ENCODE measurements at places on chromosomes 11 and 22. TPM values are rescaled to one million over a fixed set of nuclear protein-coding genes. Genes with fewer than 3 reads are reported as not detected.
A peak's percentile ranks its signal among the peaks of the same experiment; 100 is the strongest.

DNA sequence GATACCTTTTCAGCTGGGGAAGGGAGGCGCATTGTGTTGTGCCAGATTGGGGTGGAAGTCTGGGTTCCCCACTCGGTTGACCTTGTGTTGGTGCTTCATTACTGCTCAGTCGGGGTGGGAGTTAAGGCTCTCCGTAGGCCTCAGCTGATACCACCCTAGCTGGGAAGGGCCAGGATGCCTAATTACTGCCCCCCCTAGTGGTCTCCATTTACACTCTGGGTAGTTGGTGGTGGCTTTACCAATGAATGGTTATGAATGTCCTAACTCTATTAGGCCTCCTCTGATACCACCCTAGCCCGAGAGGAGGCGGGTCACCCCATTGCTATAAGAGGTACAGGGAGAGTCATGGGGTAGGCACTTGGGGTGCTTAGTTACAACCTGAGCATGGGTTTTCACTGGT, 27.5 kb upstream of the HIKESHI start:
- no peak for DNase-seq

DNA sequence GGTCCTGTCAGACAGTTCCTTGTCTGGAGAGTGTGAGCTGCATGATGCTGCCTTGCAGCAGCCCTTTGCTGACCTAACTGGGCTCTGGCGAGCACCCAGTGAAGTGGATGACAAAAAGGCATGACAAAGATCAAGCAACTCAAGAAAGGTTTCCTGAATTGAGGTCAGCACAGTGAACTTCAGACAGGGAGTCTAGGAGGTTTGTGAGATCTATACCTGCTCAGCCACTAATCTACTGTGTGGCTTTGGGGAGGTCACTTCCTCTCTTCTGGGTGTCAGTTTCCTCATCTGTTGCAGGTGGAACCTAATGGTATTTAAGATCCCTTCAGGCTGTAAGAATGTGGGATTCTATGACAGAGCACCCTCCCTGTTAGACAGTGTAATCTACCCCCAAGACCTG, 213.9 kb upstream of the NARS2 start:
- no peak for DNase-seq

DNA sequence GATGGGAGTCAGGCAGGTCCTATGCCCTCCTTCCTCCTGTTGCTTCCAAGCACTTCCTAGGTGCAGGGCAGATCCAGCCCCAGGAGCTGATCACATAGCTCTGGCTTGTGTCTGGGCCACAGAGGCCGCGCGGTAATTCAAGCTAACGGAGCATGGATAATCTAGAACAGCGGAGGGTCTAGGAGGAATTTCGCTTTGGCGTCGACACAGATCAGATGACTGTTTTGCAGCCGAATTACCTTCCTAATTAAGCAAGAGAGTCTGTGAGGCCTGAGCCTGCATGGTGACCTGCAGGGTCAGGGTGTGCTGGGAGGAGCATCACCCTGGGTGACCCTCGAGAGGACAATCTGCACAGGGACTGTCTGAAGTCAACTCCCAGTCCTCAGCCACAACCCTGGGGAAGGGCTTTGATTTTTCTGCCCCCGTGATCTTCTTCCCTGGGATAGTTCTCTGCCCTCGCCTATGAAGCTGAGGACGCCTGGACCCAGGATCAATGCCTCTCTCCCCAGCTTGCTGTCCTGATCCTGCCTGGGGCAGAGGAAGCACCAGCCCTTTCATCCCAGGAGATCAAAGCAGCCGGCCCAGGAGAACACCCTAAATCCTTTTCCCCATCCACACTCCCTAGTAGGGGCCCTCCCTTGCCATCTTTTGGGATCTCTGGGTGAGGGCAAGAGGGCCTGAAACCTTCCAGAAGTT, 11.0 kb downstream of the NECTIN1 start:
- no peak for DNase-seq

- no peak for DNase-seq
Measured at GRCh38 chr22:29801796-29802195, 34.6 kb downstream of the UQCR10 start.

- DNase-seq: no peak
Measured at GRCh38 chr11:113885897-113886296, 10.5 kb upstream of the USP28 start.

GRCh38 chr22:40128989-40129388, 48.7 kb upstream of the TNRC6B start:
- DNase-seq: no peak

- DNase-seq: no peak
Measured at GRCh38 chr11:77081976-77082836, 15.4 kb downstream of the CAPN5 start.

- DNase-seq: no peak
Measured at GRCh38 chr11:35427071-35427470, 7.7 kb upstream of the SLC1A2 start.

- no peak for DNase-seq
Measured at GRCh38 chr11:44304091-44305025, 5.6 kb downstream of the ALX4 start.

DNA sequence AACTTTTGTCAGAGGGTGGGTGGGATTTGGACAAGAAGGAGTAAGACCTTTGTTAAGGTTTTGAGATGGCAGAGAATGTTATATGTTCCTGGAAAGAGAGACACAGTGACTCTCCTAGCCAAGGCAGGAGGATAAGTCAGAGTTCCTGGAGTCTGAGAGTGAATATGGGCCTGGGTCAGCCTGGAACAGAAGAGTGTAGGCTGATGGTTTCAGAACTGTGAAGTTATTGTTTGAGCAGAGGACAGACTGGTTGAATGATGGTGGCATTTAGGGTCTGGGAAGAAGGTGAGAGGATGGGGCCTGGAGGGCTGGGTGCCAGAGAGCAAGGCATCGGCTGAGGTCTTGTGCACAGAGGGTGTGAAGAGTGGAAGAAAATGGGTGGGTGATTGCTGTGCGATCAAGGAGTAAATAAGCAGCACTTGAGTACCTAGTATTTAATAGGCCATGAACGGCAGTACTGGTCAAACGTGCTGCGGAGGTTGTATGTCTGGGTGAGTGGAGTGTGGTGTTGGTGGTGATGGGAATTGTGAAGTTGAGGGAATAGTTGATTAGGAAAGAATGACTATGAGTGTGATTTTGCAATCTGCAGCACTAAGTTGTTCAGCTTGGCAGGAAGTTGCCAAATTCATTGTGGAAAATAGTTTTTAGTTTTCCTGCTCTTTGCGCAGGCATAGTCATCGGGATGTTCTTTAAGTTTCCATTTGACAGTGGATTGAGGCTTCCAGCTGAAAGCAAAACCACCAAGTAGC, 1.8 kb downstream of the PANX1 start:
- no peak for DNase-seq

DNA sequence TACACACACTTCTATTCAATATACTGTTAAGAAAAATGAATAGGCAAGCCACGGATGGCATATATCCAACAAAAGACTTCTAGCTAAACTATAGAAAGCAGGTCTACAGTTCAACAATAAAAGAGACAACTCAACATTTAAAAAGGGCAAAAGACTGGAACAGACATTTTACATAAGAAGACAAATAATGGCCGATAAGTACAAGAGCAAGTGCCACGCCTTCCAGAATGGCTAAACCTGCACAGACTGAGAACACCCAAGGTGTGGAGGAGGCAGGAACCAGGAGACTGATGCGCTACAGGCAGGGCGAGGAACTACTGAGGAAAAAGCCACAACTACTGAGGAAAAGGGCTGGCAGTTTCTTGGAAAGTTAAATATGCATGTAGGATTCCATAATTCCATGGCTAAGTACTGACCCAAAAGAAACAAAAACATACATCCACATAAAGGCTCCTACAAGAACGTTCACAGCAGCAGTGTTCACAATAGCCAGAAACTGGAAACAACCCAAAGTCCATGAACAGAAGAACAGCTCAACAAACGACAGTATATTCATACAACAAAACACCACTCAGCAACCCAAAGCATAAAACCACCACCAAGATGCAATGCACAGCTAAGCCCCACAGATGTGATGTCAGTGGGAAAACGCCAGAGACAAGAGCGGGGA, 9.6 kb upstream of the MOB2 start:
- no peak for DNase-seq

DNA sequence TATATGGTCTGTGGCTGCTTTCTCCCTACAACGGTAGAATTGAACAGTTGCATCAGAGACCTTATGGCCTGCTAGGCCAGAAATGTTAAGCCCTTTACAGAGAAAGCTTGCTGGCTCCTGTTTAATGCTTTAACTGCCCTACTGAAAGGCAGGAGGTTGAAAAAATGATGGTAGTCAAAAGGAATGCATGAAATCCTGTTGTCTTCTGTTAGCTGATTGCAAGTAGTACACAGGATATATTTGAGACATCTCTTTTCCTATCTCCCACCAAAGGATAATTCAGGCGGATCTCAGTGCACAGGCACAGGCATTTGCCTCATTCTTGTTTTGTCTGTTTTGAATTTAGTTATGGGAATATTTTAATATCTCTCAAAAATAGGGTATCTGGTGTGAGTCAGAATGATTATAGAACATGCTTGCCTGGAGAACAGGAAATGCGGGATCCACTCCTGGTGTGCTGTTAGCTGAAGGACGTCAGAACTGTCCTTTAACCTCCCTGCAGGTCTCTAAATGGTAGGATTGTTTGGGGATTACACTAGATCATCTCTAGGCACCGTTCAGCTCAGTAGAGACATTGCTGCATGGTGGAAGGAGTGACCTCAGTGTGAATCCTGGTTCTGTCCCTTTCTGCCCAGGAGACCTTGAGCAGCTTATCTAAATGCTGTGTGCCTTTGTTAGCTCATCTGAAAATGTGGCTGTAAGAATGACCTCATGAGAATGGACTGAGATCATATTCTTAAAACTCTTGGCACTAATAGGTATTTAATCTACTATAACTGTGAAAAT, 49.5 kb downstream of the PACS1 start:
- DNase-seq: no peak

DNA sequence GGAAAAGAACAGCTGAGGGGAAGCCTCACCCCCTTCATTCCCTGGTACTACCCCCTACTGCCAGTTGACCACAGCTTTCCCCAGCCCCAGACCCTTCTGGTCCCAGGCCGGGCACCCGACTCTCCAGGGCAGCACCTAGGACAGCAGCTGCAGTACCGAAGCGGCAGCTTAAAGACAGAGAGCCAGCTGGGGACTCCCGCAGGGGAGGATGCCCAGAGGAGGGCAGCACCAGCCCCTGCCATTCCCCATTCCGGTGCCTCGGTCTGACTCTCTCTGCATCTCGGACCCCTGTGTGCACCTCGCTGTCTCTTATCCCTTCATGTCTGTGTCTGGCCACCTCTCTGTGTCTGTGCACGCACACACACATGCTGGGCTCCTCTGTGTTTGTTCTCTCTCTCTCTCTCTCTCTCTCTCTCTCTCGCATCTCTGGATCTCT, 9.4 kb downstream of the IGSF9B start:
- DNase-seq: no peak

- no peak for DNase-seq
Measured at GRCh38 chr11:66850588-66851238, 6.2 kb upstream of the LRFN4 start.

- DNase-seq: no peak
Measured at GRCh38 chr11:130766650-130767565, 149.4 kb downstream of the SNX19 start.

DNA sequence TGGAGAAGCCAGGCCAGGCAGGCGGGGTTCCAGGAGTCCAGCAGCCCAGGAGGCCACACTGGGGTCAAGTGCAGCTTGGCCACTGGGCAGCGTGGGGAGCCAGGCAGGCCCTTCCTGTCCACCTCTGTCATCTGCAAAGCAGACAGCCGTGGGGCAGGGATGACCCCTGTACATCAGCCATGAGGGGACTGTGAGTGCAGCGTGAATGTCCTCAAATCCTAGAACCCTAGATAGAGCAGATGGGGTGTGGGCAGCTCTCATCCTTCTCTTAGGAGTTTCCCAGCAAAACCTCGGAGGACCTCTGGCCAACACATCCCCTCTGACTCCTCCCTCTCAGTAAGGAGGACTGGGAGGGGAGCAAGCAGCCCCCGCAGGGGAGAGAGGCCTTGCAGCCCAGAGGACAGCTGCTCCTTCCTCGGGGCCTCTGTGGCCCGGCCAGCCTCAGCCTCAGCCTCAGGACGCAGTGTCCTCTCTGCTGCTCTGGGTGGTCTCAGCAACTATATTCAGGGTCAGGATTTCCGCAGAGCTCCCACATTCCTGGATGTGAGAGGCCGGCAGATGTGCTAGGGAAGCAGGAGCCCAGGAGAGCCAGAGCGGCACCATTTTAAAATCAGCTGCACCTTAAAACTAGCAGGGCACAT, 820.5 kb downstream of the BRD1 start:
- no peak for DNase-seq

GRCh38 chr22:32219026-32219425, 14.2 kb upstream of the RFPL2 start:
- no peak for DNase-seq

- DNase-seq: no peak
Measured at GRCh38 chr11:134862105-134862502, 450.1 kb upstream of the B3GAT1 start.

GRCh38 chr22:36860821-36861659, at the start of gene NCF4:
NCF4 (plus strand) TSS chr22:36861006; CDS start chr22:36861172, 166 bp downstream.
- DNase-seq: no peak

GRCh38 chr22:41870786-41871185, 37.9 kb downstream of the SREBF2 start:
- no peak for DNase-seq

- DNase-seq: no peak
Measured at GRCh38 chr11:74185285-74185684, 14.2 kb downstream of the PPME1 start.

GRCh38 chr11:10095412-10096208, 198.4 kb downstream of the SBF2 start:
- DNase-seq: no peak

GRCh38 chr22:48321986-48322545, 1505.6 kb downstream of the BRD1 start:
- DNase-seq: no peak

DNA sequence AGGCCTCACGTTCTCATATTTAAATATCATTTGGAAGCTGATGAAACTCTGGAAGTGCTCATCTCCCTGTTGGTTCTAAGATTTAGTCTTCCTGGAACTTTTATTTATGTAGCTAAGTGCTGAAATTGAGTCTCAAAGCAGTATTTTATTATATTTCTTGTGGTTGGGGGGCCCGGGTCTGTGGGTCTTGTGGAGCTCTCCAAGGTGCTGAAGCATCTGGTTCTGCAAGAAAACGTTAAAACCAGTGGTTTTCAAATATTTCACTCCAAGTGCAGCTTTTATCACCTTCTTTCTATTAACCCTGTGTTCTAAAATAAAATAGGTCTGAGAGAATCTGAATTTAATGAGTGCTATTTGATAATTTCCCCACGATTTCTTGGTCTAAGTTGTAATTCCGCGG, 1404.8 kb downstream of the TBC1D22A start:
- no peak for DNase-seq

- peak; percentile 9 for DNase-seq
Measured at GRCh38 chr11:100515087-100515486, 172.0 kb upstream of the ARHGAP42 start.

PLAAT3 gene
- total RNA-seq: 85.7 TPM

UNC93B1 gene
- 21.0 TPM for total RNA-seq

ADM2 gene
- total RNA-seq: 29.0 TPM

TENM4 gene
- total RNA-seq: 49.4 TPM

GSTT2B gene
- 3.8 TPM for total RNA-seq

KCNJ4 gene
- not detected for total RNA-seq

CDC42BPG gene
- 12.8 TPM for total RNA-seq
